ENCODE measurements at places on chromosomes 3 and 15.

DNA sequence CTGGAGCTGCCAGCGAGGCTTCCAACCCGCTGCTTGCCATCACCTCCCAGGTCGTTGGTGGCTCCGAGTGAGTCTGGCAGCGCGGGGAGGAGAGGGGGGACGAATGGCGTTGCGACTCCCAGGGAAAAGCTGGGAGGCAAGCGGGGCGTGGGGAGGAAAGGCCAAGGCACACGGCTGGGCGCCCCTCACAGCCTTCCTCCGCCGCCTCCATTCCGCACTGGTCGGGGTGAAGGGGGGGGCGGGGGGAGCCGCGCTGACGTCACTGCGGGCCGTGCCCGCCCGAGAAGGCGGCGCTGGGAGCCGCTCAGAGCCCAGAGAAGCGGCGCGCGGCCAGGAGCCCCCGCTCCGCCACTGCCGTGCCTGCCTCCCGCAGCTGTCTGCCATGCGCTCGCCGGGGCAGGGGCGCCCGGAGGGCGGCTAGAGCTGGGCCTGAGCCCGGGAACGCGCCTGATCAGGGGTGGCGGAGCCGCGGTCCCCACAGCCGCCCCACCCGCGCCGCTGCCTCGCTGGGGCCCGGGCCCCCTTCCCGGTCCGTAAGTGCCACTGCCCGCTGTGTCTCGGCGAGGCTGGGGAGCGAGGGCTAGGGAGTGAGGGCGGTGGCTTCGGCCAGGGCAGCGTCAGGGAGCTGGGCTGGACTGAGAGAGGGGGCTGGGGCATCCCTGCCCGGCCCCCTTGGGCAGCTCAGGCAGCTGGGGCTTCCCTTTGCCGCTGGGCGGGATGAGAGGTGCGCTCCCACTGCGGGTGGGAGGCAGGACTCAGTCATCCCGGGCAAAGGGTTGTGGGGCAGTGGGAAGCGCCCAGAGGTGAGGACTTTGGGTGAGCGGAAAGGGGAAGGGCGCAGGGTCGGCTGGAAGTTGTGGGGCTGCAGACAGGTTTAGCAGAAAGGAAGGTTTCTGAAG is 27.8 kb upstream of the POLG start:
- DNase-seq, result no peak

- DNase-seq, result no peak
These were observed 248.4 kb downstream of the KCNH8 start for GRCh38 chr3:19396726-19397125.

DNA sequence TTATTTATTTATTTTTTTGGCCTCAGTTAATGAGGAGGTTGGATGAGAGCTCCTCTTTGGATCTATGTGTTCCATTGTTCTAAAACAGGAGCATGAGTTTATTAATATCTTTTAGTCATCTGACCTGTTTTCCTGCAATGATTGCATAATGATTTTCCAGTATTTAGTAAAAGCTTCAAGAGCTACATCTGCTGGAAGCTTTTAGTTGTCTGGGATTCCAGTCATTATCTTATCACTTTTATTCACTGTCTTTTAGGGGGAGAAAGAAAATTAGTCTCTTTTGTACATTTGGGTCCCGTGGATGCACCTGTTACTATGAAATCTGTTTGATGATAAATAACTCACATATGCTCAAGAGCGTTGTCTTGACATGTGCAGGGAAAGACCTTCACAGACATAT is 1270.0 kb downstream of the ROBO1 start:
- DNase-seq, result peak; percentile 76

- no peak for DNase-seq
These were observed 340.1 kb downstream of the RORA start for GRCh38 chr15:60889006-60889405.

DNA sequence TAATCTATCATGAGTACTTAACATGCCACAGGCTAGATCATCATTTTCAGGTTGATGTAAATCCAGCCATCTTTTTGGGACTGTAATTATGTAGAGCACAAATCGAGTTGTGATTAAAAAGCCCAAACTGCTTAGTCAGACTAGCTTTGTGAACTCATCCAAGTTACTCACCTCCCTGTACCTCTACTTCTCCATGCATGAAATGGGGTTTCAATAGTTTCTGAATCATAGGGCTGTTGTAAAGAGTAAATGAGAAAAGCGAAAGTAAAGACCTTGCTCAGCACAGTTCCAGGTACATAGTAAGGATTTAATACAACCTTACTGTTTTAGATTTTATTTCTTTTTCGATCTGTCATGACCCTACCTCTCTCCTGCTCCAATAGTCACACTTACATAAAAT is 85.6 kb upstream of the GAP43 start:
- DNase-seq, result no peak

DNA sequence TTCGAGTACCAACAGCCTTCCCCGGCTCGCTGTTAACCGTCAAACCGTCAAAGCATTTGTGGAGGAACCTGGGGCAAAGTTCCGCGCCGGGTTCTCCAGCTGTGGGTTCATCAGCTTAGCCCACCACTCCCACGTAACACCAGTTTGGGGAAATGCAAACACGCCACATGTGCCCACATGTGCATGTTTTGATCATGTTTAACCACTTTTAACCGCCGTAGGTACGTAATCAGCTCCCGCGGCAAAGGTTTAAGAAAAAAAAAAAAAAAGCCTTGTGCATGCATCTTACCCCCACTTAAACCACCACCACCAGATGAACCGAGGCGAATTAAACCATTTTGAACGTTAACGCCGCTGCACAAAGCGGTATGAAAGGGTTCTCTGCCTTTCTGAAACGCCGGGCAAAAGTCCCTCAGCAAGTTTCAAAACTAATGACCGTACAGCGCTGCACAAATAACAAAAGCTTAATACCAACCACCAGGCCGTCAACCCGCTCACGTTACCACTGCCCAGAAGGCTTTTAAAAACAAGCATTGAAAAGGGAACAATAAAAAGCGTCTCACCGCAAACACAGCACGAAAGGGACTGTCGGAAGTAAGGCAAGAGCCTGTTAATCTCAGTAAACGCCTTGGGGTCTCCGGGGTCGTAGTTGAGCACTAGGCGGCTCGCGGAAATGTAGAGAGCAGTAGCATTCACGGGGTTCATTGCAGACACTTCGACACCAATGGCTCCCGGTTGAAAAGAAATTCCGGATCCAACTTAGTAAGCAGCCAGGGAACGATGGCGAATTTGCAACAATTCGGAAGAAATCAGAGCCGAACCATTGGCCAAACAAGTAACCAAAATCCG is 1.5 kb downstream of the MSL2 start:
- DNase-seq, result no peak

GRCh38 chr3:8658306-8659212 is 14.0 kb upstream of the SSUH2 start:
- peak; percentile 87 for DNase-seq

DNA sequence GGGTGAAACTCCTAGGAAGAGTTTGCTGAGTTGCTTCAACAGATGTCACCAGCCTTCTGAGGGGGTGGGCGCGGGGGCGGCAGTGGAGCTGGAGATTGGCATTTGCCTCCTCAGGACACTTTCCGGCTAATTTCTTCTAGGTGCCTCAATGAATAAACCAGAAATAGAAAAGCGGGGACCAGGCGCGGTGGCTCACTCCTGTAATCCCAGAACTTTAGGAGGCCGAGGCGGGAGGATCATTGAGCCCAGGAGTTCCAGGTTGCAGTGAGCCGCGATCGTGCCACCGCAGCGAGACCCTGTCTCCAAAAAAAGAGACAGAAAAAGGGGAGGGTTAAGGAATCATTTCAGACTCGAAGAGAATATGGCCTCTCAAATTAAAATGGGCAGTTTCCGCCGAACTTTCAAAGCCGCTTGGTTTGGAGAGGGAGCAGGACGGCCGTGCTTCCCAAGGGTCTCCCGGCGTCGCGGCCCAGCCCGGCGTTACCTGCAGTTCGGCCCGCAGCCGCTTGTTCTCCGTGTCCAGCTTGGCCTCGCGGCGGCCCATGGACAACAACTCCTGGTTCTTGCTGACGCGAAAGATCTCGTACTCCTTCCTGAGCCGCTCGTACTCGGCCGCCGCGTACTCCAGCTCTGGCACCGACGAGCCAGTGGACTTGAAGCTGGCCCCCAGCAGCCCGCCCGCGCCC is 587 bp downstream of the NPHP3 start:
- DNase-seq, result no peak
